ENCODE measurements at places on chromosomes 11 and 22.

GRCh38 chr11:118175031-118175992 lies 1.1 kb downstream of the SCN2B start:
- DNase-seq: no peak

DNA sequence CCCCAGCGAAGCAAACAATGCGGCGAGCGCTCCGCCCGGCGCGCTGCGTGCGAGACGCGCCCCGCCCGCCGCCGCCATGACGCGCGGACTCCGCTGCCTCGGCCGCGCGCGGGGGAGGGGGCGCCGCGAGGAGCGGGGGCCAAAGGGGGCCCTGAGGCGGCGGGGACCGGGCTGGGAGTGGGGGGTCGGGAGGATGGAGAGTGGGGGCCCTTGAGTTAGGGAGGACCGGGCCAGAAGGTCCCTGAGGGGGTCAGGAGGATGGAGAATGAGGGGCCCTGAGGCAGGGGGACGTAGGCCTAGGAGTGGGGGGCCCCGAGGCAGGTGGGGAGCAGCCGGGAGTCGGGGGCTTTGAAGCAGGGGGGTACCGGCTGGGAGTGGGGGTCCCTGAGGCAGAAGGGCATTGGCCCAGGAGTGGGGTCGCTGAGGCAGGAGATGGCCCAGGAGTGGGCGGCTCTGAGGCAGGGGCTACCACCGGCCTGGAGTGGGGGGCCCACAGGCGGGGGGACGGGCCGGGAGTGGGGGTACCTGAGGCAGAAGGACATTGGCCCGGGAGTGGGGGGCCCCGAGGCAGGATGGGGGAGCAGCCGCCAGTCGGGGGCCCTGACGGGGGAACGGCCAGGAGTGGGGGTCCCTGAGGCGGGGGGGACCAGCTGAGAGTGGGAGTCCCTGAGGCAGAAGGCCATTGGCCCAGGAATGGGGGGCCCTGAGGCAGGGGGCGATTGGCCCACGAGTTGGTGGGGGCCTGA lies at the start of gene BRD1:
BRD1 (minus strand) TSS at position 21 of the 746 bp plus-strand sequence. CDS start 3,556 bp downstream, outside the sequence.
- peak; percentile 42 for DNase-seq

- DNase-seq: no peak
Observed at GRCh38 chr11:116882386-116882785, 45.0 kb upstream of the APOA1 start.

DNA sequence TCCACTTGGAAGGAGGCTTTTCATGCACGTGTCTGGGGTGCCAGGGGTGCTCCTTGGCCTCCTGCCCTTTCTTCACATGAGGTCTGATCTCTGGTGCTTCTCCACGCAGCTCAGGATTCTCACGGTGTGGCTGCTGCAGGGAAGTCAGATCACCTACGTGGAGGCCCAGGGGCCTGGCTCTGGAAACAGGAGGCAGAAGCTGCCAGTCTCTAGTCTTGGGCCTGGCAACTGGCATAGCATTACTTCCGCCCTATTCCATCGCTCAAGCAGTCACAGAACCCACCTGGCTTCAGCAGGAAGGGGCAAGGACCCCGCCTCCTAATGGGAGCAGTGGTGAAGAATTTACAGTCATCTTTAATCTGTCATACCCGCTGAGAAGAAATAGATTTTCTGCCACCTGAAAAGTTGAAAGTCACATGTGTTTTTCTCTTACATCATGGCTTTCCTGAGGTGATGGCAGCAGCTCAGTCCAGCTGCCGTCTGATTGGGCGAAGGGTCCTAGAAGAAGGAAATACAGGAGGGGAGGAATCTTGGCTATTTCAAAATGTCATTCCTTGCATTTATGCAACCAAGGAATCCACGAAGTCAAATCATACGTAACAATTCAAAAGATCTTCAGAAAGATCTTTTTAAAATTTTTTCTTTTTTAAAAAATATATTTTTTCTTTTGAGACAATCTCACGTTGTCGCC lies 50.1 kb upstream of the DKK3 start:
- no peak for DNase-seq

- no peak for DNase-seq
Observed at GRCh38 chr11:112453601-112454577, 193.2 kb upstream of the PLET1 start.

- DNase-seq: no peak
Observed at GRCh38 chr11:64313491-64314145, 3.7 kb downstream of the TRMT112 start.

GRCh38 chr11:98194611-98195010 lies 826.1 kb upstream of the CNTN5 start:
- DNase-seq: no peak

- no peak for DNase-seq
Observed at GRCh38 chr11:2734181-2735052, 34.6 kb upstream of the KCNQ1OT1 start.

- no peak for DNase-seq
Observed at GRCh38 chr22:23153994-23154393, 8.7 kb downstream of the RAB36 start.
